ENCODE measurements at places on chromosomes 1 and 21.

DNA sequence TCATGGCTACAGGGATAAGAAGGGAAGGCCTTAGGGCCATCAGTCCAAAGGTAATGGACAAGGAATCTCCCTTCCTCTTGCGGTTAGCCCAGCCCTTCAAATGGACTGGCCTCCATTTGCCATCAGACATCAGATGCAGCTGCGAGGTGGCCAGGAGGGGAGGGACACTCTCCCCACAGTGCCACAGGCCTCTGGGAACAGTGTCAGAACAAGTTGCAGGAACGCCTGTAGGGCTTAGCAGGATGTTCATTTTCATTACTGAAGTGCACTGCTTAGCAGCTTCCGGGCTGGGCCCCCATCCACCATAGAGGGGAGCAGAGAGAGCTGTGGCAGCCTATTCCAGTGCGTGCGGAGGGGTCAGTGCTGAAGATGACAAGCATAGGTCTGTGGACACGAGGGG is 127.5 kb downstream of the GALNT2 start:
- no peak for DNase-seq

- DNase-seq = no peak
Observed at GRCh38 chr1:6024376-6024775, 21.3 kb upstream of the KCNAB2 start.

DNA sequence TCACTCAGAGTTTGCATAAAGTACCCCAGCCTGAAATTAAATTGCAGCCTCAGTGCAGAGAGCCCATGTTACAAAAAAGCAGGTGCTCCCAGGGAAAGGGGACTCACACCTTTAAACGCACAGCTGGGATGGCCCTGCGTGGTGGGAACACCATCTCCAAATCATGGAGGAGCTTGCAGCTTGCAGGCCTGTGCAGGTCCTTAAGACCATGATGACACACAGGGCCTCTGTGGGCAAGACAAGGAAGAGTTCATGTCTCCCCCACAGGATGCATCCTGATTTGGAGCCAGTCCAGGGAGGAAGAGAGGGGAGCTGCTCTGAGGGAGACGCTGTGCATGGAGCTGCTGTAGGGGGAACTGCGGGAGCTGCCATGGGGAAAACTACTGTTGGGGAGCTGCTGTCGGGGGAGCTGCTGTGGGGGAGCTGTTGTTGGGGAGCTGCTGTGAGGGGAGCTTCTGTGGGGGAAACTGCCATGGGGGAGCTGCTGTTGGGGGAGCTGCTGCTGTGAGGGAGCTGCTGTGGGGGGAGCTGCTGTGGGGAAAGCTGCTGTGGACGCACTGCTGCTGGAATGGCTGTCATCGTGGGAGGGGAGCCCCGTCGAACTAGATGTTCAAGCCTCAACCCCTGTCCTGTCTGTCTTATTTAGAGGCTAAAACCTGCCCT is 113.9 kb downstream of the MATN1 start:
- DNase-seq = no peak

DNA sequence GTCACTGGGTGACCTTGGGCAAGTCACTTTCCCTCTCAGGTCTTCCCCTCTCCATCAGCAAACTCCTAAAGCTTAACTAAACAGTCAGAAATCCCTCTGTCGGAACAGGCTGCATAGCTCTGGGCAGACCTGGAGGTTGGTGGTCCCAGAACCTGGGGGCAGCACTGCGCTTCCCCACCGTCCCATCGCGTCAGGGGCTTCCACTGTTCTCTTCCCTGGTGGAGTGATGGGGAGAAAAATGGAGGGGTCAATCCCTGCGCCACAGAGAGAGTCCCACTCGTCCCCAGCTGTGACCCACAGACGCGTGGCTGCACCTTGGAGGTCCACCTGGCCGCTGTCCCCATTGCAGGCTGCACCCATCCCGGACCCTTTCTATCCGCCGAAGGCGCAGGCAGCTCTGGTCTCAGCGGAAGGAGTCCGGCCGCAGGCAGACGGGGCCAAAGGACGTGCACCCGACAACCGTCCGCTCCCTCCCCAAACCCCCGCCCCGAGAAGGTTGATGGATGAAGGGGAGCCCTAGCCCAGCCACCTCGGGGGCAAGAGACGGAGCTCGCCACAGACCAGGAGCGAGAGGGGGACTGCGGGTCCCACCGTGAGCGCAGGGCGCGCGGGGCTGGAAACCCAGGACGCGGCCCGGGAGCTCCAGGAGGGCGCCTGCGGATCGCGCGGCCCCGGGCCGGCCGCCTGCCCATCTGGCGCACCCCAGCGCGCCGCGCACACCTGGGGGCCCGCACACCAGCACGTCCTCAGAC is 588 bp upstream of the WNT3A start:
- no peak for DNase-seq
